ENCODE measurements at places on chromosomes 3 and 15.

GRCh38 chr3:196168808-196169391 is 42.3 kb downstream of the ZDHHC19 start:
- no peak for DNase-seq

DNA sequence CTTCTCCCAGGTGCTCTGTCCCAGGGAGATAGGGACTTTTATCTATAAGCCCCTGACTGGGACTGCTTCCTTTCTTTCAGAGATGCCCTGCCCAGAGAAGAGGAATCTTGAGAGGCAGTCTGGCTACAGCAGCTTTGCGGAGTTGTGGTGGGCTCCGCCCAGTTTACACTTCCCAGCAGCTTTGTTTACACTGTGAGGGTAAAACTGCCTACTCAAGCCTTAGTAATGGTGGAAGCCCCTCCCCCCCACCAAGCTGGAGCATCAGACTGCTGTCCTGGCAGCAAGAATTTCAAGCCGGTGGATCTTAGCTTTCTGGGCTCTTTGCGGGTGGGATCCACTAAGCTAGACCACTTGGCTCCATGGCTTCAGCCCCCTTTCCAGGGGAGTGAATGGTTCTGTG is 253.8 kb upstream of the ARL6 start:
- DNase-seq = no peak

DNA sequence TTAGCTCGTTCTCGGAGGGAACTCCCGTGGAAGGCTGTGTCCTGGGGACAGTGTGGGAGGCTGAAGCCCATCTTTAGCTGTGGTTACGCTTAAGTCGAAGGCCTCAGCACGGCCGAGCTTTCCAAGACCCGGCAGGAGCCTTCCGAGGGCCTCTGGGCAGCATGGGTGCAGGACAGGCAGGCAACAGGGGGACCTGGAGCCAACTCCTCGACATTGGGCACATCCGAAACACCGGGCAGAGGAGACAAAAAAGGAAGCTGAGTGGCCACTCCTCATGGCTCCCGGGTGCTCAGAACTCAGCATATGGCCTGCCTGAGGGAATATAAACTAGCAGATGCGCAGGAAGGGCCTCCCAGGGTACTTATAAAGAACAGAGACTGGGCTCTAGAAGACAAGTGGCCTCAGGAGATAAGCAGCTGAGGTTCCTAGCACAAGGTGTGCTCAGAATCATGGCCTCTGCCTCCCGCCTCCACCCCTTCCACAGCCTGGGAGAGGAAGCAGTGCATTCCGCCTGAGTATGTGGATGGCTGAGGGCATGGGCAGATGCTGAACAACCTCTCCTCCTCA is 34.1 kb downstream of the ABTB1 start:
- no peak for DNase-seq

- no peak for DNase-seq
Measured at GRCh38 chr15:30929064-30929669, 25.5 kb downstream of the FAN1 start.

GRCh38 chr15:63460210-63461155 is 43.9 kb upstream of the USP3 start:
- DNase-seq = no peak

DNA sequence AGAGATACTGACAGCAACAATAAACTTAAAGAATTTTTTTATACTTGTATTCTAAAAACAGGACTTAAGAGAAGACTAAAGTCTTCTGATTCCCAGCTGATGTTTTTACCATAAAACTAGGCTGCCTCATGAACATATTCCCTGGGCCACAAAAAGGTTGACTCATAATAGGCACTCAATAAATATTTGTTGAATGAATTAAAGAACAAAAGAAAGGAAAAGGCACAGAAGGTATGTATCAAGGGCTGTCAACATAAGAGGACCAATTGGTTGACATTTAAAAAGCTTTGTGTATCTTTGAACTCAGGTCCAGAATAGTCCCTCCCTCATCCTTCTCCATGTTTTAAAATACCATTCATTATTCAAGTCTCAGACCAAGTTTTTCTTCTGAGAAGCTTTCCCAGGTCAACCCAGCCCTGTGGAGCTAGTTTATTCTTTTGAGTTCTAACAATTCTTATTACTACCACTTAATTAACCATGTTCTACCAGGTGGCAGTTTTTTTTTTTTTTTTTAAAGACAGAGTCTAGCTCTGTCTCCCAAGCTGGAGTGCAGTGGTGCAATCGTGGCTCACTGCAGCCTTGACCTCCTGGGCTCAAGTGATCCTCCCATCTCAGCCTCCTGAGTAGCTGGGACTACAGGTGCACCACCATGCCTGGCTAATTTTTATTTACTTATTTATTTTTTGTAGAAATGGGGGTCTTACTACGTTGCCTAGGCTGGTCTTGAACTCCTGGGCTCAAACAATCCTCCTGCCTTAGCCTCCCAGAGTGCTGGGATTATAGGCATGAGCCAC is 17.5 kb upstream of the ARHGEF3 start:
- DNase-seq = no peak

DNA sequence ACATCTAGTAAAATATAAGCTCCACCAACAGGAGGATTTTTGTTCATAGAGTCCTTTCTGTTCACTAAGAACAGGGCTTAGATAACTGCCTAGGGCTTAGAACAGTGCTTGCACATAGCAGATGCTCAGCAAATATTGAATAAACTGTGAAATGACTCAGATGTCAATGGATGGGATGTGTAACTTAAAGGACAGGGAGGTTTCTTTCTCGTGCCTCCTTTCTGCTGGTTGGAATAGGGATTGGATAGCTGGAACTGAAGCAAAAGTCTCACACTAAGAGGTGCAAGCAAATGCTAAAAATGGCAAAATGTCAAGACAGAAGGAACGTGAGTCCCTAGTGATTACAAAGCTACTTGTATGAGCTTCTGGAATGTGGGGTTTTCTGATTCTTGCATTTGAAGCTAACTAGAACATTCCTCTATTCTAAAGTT is 392.8 kb upstream of the WNT5A start:
- no peak for DNase-seq

All from CD4-positive, alpha-beta T cell treated with Interleukin-21 for 1 hour (primary cell).